GM23248 (cell line): ENCODE measurements at places on chromosomes 7 and 10. TPM values are rescaled to one million over a fixed set of nuclear protein-coding genes. Genes with fewer than 3 reads are reported as not detected.

DNA sequence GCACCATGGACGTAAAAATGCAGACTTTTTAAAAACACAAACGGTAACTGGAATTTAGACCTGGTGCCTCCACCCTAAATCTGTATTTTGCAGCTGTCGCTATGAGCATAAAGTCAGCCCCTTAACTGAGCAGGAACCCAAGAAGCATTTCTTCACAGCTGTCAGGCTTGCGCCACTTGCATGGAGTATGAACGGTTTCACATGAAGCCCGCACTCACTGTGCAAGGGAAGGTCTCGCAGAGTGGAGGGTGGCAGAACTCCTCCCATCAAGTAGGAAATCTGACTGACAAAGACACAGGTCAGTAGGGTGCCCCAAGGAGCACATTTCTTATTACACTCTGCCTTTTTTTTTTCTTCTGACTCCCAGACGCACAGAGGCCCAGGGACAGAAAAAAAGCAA is 58.5 kb downstream of the ELMO1 start:
- no peak overlapping the region for H3K4me3 ChIP-seq
- DNase-seq, result no peak
- H3K36me3 ChIP-seq, result no peaks in the 10 kb centered on the region
- no peaks in the 10 kb centered on the region for H3K4me1 ChIP-seq

DNA sequence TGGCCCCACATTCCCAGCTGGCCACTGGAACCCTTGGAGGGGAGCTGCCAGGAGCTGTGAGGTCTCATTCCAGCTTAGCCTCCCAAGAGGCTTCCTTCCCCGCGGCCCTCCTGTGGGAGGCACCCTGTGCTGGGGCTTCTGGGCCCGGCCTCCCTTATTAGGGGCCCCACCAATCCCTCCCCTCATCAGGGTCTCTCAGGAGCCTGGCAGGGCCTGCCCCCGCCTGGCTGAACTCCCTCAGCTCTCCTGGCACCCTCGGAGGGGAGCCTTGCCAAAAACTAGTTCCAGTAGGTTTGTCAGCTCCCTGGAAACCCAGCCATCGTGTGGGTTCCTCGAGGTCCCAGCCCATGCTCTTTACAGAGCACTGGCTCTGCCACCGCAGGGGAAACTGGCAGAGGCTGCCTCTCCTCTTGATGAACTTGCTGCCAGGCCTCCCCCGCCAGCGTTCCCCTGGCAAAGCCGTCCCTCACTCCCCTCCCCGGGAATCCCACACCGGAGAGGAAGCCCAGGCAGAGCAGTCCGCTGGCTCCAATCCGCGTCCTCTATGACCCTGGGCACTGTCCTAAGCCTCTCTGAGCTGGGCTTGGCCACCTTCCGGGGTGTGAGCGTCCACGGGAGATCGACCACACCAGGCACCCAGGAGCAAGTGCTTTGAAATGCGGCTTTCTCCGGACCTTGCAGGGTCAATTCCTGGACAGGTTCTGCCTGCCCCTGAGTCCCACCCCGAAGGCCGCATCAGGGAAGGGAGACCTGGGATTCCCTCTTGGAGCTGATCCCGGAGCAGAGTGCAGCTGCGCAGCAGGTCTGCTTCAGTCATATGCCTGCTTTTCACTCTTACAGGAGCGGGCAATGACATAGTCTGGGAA is 139.8 kb downstream of the ARHGAP22 start:
- H3K4me1 ChIP-seq, result no peaks in the 10 kb centered on the region
- H3K36me3 ChIP-seq, result no peaks in the 10 kb centered on the region
- H3K27me3 ChIP-seq, result no peaks in the 10 kb centered on the region
- no peak overlapping the region for H3K27ac ChIP-seq

- H3K36me3 ChIP-seq, result no peaks in the 10 kb centered on the region
- no peak for DNase-seq
- H3K27me3 ChIP-seq, result no peaks in the 10 kb centered on the region
- no peak overlapping the region for H3K4me3 ChIP-seq
- no peaks in the 10 kb centered on the region for H3K4me1 ChIP-seq
- no peak overlapping the region for H3K27ac ChIP-seq
Observed at GRCh38 chr7:134075799-134076198, 51.3 kb upstream of the LRGUK start.

GRCh38 chr7:67554986-67555385 is 558.4 kb downstream of the TYW1 start:
- H3K4me1 ChIP-seq, result no peaks in the 10 kb centered on the region
- DNase-seq, result no peak
- no peaks in the 10 kb centered on the region for H3K36me3 ChIP-seq
- no peak overlapping the region for H3K27ac ChIP-seq
- no peak overlapping the region for H3K4me3 ChIP-seq

DNA sequence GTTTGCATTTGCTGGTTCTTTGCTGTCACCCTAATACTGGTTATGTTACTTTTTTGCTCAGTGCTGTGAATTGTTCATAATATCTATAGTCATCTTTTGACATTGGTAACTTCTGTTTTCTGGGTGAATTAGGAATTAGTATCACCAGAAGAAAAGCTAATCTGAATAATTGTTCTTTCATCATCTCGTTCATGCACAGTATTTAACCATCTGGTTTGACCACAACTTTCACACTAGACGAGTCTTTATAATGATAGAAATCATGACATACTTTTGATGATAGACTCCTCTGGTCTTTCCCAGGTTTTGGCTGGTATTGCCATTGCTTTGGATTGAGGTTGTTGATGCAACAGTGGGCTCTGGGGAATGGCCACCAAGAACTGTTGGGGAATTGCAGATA is 25.1 kb downstream of the SGPL1 start:
- H3K27me3 ChIP-seq, result no peaks in the 10 kb centered on the region
- no peak for DNase-seq
- no peaks in the 10 kb centered on the region; the same call in none of the 2 replicates for H3K36me3 ChIP-seq
- H3K4me3 ChIP-seq, result no peak overlapping the region
- peaks cover 18% of the 10 kb centered on the region for H3K4me1 ChIP-seq
- no peak overlapping the region for H3K27ac ChIP-seq

DNA sequence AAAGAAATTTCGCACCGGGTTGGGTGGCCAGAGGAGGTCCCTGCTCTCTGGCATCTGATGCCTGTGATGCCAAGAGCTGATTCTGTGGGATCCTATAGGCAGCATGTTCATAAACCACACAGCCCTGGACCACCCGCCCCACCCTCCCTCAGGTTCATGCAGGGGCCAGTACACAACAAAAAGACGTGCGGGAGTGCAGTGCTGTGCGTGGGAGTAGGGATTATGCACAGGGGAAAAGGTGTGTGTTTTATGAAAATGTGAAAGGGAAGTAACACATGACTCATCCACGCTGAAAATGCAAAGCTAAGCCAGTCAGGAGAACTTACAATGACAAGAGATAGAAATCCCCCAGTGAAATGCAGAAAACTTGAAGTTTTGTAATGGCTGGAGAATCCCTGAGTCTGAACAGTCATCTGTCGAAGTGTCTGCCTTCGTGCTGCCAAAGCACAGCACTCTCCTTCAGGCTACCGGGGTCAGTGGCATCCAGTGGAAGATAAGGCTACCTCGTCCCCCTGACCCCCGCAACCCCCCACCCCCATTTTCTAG is 1.1 kb downstream of the KIAA1217 start:
- H3K27ac ChIP-seq, result peak overlapping the region; percentile 36; the same call in 1 of the 2 replicates
- H3K27me3 ChIP-seq, result no peaks in the 10 kb centered on the region
- H3K36me3 ChIP-seq, result no peaks in the 10 kb centered on the region
- peak; percentile 78 for DNase-seq
- H3K4me1 ChIP-seq, result no peaks in the 10 kb centered on the region
- H3K4me3 ChIP-seq, result peak overlapping the region; percentile 77

NUPR2 gene
- total RNA-seq, result not detected in 2 replicates

VSIR gene
- total RNA-seq, result 60.8 and 81.6 TPM in 2 replicates

TRPV6 gene
- total RNA-seq, result not detected in 2 replicates

CDK1 gene
- 33.5 and 40.5 TPM in 2 replicates for total RNA-seq

KCNIP2 gene
- total RNA-seq, result 0.22 TPM in 1 of 2 replicates, not detected in the other
